Stimulated activated CD4-positive, alpha-beta T cell treated with anti-CD3 and anti-CD28 coated beads, TNF-alpha, amount 100 ng/mL, for 1 hour (primary cell): ENCODE measurements at places on chromosomes 5 and 9.

GRCh38 chr9:5453673-5454072 lies 3.3 kb downstream of the CD274 start:
- no peak for DNase-seq

GRCh38 chr5:108420158-108420557 lies 38.3 kb upstream of the FBXL17 start:
- no peak for DNase-seq

GRCh38 chr5:53749621-53750020 lies 189.2 kb downstream of the NDUFS4 start:
- DNase-seq: no peak

GRCh38 chr5:14201325-14202045 lies 58.3 kb downstream of the TRIO start:
- DNase-seq: no peak

- DNase-seq: no peak
Measured at GRCh38 chr9:70442328-70442848, 27.9 kb upstream of the KLF9 start.

DNA sequence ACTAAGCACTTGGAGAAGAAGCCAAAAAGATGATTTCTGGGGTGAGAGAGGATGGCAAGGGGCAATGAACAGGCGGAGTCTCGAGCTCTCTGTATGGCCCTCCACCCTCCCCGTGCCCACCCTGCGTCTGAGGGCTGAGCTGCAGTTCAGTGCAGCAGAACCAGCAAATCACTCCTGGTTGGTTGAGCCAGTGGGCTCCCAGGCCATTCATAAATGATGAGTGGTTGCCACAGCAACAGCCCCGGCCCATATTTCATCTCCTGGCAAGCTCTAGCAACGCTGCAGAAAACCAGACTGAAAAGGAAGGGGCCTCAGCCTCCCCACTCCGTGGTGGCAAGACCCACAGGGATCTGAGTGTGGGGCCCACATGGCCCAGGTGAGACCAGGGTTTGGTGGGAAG lies 93.8 kb upstream of the PPP1R26 start:
- DNase-seq: no peak

DNA sequence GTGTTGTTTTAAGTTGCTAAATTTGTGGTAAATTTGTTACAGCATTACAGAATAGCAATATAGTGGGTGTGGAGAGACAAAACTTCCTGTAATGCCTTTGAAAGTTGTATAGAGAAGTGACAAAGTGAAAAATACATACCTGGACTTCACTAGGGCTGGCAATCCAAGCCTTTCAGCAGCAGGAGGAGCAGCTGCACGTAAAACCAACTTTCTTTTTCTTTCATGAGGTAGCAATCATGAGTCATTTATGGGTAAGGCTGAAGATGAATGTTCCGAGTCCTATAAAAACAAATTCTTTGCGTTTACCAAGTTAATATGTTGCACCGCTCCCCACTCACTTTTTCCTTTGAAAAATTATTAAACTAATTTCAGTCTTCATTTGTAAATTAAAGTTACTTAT lies 1138.2 kb downstream of the TAF11L14 start:
- no peak for DNase-seq

DNA sequence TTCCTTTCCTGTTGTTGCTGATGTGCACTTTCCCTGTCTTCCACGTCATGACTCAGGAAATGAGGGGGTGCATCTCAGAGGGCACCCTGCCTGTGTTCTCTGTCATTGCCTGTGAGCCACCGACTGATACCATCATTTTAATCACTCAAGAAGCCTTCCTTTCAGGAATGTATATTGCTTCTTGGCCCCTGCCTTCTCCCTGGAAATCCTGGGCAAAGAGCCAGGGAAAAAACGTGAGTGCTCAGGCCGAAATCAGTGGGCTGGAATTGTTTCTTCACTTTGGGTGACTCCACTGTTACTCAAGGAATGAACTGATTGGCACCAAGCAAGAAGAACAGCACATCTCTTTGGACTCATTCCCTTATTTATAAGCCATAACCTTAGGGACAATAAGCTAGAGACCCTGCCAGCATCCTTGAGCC lies 126.1 kb downstream of the SNX18 start:
- DNase-seq: no peak

DNA sequence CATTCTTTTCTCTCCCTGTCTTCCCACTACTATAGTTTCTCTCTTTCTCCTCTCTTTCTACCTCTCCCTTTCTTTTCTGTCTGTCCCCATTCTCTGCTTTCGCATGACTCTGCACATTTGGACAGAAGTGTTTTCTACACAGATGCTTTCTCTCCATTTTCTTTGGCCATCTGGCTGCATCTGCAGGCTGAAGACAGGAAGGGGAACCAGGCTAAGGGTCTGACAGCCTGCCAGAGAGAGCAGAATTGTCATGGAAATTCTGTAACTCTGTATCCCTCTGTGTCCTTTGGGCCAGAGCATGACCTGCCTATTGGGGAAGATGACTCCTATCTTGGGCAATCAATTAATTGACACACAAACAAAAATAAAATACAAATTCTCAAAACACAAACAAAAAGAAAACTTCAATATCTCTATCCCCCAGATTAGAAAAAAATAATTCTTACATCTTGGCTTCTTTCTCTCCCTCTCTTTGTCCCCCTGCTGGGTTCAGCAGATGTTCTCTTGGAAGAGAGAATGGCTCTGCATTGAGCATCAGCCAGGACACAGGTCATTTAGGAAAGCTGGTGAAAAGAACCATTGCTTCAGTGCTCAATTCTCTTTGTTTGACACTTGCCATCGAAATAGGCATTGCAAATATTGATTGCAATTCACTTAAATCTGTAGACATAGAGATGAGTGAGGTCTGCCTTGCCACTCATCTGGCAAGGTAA lies 415.9 kb upstream of the KLF4 start:
- DNase-seq: no peak

DNA sequence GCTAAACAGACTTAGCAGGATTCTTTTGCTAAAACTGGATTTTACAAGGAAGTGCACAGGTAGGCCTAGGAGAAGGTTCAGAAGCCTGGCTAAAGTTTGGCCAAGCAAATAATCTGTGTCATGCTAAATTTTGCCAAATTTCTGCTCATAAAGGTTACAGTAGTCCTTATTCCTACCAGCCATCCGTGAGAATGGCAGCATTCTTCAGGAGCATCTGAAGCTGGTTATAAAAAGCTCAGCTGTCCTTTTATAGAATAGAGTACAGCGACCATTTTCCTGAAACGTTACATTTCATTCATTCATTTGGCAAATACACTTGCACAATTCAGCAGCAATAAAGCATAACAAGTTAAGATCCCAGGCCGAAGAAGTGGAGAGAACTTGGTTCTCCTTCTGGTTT lies 6.9 kb downstream of the GSN start:
- no peak for DNase-seq

- no peak for DNase-seq
Measured at GRCh38 chr9:127733614-127734013, 1.5 kb downstream of the TOR2A start.

- DNase-seq: no peak
Measured at GRCh38 chr5:149798466-149798865, 68.4 kb downstream of the PPARGC1B start.

DNA sequence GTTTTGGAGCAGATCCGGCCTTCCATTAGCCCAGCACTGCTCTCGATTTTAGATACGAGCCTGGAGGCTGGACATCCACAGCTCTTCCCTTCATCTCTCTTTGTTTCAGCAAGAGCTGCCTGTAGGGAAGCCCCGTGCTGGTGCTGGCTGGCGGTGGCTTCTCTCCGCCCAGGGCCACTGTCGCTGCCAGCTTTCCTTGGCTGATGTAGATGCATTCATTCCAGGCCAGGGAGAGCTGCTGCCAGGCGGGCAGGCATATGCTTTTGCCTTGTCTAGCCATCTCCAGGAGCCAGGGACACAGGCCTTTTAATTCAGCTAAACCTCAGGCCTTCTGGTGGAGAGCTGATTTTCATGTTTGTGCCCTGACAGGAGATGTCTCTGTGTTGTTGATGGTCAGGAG lies 409.3 kb upstream of the CLINT1 start:
- DNase-seq: no peak

GRCh38 chr5:88776692-88777091 lies 106.3 kb downstream of the MEF2C start:
- no peak for DNase-seq

GRCh38 chr5:127665641-127666040 lies 16.8 kb downstream of the CTXN3 start:
- no peak for DNase-seq

DNA sequence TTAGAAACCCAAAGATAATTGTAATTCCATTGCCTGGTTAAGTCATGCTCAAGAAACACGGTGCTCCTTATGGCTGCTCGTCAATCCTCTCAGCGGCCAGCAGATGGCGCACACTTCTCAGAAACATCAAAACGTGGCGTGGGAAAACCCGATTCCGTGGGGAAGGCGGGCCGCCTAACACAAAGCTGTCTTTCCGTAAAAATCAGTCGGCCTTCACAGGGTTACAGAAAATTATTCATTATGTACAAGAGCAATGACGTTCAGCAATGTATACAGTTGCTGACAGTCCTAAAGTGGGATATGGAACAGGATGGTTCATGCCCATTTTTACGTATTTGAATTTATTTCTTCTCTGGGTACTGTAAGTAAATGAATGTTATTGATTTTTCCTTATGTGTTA lies 83.5 kb downstream of the PDE4D start:
- DNase-seq: no peak

DNA sequence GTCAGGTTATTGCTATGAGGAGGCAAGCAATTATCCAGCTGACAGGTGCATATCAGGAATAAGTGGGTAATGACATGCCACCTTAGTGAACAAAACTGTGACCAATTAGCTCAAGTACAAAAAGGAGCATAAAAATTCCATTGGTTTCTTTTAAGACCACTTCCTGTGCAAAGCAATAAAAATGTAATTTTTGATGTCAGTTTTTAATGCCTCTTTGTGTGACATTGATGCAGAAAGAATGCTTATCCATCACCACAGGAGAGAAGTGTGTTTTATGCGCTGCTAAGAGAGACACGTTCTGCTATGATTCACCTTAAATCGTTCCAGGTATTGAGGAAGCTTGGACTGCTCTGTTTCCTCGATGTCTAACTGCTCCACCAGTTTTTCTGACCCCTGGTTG lies 96.7 kb downstream of the MRPS27 start:
- DNase-seq: no peak

DNA sequence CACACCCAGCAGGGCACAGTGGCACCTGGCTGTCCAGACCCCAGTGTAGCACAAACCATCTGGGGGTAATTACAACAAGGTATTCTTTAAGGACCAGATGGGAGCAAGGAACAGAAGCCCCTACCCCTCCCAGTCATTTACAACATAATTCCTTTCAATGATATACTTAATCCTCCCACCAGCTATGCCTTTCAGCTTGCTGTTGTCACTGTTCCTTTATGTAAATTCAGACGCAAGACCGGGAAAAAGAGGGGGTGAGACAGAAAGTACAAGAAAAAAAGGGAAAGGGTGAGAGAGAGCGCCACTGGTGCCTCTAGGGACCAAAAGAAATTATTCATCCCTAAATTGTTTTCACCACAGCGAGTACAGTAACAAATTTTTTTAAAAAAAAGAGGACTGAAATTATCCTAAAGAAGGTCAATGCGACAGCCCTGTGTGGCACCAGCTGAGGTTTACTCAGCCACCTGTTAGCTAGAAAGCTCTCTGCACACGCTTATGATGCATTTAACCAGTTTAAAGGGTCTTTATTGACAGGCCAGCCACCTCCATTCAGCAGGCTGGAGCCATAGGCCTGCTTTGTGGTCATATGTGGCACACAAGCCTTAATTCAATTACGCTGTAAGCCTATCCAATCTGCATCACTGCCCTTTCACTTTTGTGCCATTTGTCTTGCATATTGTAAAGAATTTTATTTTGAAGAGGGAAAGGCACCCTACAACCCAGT lies 210.2 kb upstream of the ISL1 start:
- DNase-seq: no peak

GRCh38 chr5:66597183-66597757 lies 1.1 kb downstream of the MAST4 start:
- no peak for DNase-seq

GRCh38 chr5:155125551-155126095 lies 112.1 kb downstream of the KIF4B start:
- DNase-seq: no peak

DNA sequence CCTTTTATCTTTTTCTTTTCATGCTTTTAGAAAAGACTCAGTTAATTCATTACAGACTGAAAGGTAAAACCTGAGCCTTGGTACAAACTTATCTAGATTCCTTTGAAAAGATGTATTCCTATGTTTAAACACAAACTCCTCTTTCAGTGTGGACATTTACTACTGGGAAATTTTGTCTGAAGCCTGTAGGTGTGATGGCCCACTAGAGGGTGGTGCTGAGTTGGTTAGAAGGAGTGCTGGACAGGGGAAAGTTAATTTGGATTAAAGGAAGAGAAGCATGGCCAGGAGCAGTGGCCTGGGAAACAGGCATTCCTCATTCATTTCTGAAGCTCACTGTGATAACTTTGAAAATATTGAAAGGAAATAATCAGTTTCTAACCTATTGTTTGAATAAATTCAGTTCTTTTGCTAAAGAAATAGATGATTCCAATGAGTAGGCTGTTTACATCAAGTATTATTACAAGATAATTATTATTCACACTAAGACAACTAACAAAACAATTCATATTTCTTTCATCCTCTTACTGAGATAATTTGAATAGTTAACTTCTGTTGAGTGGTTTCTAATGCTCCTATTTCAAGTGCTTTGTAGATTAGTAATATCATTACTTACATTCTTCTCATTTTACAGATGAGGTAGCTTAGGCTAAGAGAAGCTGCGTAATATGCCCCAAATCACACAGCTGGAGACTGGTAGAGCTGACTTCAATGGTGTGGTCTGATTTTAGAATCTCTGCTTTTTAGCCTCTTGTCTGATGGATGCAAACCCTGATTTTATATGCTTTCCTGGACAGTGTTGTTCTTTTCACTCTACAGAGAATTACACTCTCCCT lies 150.9 kb downstream of the ADGRV1 start:
- no peak for DNase-seq

DNA sequence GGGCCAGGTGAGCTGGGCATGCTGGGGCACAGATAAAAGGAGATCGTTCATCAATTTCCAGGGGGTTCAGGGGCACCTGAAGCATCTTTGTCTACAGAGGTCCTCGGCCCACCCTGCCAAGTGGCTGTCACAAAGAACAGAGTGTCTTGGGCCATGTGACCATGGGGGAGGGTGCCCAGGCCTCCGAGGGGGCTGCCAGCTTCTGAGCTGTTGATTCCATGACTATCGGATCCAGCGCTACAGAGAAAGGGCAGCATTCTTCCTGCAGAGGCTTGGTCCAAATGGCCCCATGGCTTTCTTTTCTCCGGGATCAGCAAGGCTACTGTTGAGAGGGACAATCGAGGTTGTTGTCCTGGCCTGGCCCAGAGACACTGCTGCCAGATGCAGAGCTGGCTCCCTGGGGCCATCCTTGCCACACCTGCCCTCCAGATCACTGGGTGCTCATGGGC lies 289.2 kb downstream of the ZSWIM6 start:
- no peak for DNase-seq

- no peak for DNase-seq
Measured at GRCh38 chr5:135453613-135454012, 1.5 kb upstream of the TIFAB start.

- DNase-seq: no peak
Measured at GRCh38 chr5:73446631-73447529, 1.7 kb downstream of the FOXD1 start.
